ENCODE measurements at places on chromosomes 2 and 18. TPM values are rescaled to one million over a fixed set of nuclear protein-coding genes. Genes with fewer than 3 reads are reported as not detected.
A peak's percentile ranks its signal among the peaks of the same experiment; 100 is the strongest.

DNA sequence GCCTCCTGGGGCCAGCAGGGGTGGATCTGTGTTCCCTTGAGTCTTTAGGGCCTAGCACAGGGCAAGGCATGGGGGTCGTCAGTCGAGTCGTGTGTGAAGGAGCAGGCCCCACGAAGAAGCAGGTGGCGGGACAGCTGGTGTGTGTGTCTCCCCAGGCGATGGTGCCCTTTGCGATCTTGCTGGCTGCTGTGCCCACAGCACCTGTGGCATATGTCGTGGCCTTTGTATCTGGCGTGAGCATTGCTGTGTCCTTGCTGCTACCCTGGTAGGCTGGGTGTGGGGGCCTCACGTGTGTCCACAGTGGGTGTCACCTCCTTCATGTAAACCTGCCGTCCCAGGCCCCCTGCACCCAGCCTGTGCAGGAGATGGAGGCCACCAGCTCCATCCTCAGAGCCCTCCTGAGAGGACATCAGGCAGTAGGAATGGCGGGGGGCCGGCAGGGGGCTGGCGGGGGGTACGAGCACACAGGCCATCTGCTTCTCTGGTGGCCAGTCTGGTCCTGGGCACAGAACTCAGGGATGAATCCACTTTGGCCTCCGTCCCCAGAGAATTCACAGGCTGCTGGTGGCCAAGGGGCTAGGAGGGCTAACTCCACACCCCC, 13.2 kb downstream of the MFSD2B start:
- no peak for DNase-seq

- DNase-seq = no peak
Observed at GRCh38 chr18:56987236-56987635, 159.7 kb upstream of the BOD1L2 start.

DNA sequence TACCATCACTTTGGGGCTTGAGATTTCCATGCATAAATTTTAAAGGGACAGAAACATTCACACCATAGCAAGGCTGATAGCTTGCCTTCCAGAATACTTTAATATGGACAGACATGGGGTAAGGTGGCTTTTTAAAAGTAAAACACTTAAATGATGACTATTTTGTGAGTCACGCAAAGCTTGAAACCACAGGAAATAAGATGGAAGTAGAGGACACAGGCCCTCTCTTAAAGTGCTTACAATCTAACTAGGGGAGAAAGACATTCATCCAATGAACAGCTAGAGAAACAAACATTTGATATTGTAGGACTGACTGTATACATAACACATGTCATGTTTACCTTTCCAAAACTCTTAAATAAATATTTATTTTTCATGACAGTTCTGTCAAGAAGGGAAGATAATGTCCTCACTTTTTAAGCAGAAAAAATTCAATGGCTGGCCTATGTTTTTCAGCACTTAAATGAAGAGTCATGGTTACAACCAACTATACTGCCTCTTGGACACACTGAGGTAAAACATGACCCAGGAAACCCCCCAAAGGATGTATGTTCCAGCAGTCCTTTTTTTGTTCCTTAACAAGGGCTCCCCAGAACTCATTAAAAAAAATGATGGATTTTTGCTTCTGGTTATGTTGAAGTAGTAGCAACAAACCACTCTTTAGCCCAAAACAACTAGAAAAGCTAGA, 120.0 kb upstream of the RBMS1 start:
- peak; percentile 86 for DNase-seq

DNA sequence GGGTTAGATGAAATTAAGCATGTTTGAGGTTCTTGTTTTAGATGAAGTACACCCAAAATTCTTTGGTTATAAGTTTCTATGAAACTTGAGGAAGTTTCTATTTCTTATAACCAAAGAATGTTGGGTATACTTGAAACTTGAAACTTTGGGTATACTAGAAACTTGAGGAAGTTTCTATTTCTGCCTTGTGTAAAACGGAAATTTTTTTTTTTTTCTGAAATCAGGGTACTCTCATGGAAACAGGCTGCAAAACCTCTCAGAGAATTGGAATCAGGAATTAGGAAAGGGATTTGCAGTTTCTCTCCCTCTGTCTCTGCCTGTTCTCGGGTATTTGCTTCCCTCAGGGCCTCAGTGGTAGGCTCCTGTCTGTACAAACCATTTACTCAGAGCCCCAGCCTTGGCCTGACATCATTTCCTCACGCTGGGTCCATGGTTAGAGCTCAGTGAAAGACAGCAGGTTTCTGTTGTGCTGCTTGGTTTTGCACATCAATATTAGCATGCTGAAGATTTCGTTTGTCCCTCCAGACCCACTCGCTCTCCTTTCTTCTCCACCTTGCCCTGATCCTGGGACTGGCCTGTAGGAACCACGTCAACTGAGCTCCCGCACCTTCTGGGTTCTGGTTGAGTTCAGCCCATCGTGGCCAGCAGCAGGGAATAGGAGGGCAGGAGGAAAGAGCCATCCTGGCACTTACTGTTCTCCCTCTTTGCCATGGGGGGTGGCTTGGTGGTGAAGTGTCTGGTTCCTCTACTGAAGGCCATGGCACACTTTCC, 106.4 kb downstream of the POLR1A start:
- DNase-seq = peak; percentile 65

KCNG2 gene
- polyA plus RNA-seq = not detected
